Stimulated activated CD4-positive, alpha-beta T cell treated with anti-CD3 and anti-CD28 coated beads, Interleukin-2, amount 100 ng/mL, for 48 hours (primary cell): ENCODE measurements at places on chromosomes 2 and 18.

GRCh38 chr2:78011251-78011650 lies 489.1 kb upstream of the LRRTM4 start:
- no peak for DNase-seq

DNA sequence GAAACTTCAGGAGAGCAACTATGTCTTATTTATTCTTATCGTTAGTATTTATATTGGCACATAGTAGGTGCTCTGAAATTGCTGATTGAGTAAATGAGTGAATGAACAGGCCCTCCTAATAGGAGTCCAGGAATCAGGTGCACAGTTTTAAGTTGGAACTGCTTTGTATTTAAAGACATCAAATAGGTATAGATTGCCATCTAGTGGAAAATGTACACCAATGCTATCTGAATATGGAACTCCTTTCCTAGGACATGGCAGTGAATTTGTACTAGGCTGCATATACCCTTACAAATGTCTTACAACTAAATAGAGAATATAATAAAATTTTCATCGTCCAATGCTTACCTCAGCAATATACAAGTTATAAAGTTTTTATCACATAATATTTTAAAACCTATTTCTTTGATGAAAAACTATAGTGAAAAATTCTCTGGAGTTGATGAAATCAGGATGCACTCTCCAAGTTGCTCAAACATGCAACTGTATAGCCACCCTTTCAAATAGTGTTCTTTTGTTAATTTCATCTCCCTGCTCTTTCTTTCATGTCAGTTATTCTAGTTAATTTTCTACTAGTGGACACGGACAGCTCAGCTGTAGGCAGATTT lies 318.9 kb upstream of the SYT4 start:
- DNase-seq = no peak

DNA sequence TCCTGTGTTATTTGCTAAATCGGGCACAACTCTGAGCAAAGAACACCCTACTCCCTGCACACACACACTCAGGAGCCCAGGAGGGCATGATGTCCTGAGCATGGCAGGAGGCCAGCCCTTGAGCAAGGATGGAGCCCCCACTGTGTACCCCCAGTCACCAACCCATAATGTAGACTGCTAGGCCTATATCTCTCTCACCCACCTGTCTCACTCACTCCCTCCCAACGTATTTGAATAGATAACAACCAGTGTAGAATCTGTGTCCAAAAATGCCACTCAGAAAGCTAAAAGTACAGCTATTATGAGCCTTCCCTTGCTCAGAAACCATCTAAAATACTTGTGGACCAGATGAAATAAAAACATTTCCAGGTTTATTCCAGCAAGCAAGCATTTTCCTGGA lies 29.3 kb downstream of the MERTK start:
- no peak for DNase-seq

DNA sequence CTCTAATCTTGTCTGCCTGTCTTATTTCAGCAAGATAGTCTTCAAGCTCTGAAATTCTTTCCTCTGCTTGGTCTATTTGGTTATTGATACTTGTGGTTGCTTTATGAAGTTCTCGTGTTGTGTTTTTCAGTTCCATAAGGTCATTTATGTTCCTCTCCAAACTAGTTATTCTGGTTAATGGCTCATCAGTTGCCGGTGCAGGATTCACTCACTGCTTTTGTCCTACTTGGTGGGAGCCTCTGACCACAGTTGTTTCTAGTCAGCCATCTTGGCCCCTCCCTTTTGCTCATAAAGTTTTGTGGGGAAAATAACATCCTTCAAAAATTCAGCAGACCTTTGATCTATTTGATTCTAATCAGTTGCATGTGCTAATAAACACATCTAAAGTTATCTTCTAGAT lies 158.6 kb upstream of the PARD3B start:
- no peak for DNase-seq

DNA sequence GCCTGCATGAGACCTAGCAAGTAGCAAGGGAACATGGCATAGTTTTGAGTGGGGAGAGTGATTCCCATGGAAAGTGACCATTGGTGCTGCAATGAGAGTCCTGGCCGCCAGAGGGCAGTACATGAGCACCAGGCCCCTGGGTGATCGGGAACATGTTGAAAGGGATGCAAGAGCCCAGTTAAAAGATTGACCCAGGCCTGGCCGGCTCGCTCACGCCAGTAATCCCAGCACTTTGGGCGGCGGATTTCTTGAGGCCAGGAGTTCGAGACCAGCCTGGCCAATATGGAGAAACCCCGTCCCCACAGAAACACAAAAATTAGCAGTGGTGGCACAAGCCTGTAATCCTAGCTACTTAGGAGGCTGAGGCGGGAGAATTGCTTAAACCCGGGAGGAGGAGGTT lies 22.2 kb downstream of the FAP start:
- DNase-seq = peak; percentile 67

DNA sequence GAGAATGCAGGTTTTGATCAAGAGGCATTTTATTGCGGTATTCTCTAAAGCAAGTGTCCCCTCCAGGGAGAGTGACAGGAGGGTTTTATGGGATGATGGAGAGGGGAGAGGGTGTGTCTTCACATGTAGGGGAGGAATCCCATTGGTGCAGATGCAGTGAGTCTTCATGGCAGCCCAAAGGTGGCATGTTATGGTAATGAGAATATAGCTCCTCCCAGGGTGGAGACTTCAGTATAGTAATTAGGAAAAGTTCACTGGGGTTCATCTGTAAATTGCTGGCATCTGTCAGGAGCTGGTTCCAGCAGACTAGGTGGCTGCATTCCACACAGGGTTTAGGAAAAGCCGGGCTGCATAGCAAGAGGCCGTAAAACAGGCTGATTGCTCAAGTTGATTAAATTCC lies 230.7 kb upstream of the CCDC68 start:
- DNase-seq = no peak

DNA sequence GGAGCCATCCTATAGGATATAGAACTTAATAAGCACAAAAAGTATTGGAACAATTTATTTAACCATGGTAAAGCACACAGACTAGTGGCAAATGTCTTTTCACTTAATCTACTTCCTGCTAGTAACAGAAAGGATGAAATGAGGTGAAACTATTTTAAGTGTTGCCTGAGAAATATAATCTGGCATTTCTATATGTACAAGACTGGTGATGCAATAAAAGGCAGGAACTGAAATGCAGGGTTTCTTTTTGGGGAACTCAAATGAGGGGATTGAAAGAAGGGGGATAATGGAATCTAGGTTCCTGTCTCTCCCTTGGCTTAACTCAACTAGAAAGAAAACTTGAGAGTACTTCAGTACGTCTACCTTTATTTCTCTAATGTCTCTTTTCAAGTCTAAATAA lies 122.3 kb downstream of the MEMO1 start:
- DNase-seq = no peak

DNA sequence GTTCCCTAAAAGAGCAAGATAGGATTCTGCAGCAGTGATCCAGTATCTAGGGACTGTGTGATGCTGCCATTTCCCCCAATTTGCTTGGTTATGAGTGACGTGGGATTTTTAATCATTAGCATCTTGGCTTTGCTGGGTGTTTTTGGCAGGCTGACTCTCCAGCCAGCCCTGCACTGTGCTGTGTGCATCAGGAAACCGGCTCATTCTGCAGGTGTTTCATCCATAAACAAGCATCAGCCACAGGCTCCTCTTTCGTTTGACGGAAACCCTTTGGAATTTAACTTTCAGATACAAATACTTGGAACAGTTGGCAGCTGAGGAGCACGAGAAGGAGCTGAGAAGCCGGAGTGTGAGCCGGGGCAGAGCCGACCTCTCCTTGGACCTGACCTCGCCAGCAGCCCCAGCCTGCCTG lies 135.9 kb downstream of the TPGS2 start:
- no peak for DNase-seq

DNA sequence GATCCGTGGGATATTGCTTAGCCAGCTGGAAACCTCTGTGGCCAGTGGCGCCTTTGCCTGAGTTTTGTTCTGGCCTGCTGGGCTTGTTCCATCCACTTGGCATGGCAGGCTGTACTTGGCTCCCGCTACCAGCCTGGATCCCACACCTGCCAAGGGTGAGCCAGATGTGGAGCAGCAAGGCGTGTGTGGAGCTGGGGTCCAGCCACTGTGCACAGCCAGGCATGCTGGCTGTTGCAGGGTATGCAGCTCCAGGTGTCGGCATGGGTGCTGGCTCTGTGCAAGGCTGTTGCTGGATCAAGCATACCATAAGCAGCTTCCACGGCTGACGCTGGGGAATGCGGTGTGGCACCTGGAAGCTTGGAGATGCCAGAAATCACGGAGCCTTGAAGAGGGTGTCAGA lies 34.5 kb downstream of the PTPN4 start:
- no peak for DNase-seq

DNA sequence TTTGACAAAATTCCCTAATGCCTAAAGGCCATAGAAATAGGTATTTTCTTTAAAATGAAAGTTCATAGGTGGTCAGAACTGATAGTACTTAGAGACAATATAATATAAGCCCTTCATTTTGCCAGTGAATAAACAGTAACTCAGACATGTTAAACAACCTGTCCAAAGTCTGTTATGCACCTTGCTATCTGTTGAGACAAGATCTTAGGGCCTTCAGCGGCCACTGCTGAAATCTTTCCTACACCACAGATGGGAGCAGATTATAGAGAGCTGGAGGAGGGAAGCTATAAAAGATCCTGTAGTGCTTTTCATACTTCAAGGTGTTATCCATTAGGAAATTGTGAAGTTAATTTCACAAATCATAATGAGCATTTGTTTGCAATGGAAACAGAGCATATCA lies 13.8 kb downstream of the CERKL start:
- no peak for DNase-seq

DNA sequence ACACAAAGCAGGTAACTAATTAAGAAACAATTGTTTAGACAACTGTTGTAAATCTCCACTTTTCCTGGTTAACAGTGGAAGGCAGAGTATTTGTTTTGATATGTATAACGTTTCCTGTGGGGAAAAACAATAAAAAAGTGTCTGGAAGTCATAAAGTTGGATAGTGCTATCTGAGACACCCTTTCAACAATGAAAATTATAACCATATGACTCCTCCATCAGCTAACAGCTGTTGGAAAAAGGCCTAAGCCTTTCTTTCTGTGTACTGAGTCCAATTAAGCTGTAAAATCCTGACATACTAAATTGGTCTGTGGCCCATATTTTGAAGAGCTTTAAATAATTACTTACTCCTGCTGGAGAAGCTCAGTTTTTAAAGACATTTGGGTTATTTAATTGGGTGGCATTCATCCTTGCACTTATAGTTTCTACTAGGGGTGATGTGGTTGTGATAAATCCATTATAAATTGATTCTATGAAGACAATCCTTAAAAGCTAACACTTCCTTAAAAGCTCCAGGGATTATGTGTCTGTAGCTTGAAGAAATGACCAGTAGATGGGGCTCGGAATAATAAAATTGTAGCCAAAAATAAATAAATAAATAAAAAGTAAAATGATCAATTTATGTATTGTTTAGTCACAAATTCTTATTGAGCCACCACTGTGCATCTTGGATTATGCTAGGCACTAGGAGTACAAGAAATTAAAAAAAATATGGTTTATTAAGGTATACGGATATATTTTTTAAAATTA lies 698.1 kb upstream of the NXPH2 start:
- DNase-seq = no peak

DNA sequence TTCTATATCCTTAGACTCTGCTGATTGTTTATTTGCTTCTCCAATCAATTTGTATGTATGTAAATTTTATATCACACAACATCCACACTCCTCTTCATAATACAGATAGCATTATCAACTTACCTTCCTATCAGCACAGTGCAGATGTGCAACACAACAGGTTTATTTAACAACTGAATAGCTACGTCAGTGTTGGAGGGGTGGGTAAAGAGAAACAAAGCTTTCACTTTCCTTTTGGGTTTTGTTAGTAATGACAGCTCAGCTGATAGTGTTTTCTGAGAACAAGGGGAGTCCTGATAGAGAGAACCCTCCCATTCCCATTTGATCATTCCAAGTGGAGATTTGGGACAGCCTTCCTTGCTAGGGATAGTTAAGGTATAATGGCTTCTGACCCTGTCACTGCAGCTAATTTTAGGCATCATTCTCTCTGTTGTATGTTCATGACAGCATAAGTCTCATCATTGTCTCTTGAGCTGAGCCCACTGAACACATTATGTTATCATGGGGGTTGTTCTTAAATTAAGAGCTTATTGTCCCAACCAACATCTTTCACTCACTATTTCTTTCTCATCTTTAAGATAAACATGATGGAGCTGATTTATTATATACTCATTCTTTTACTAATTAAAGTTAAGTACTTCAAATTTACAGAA lies 227.7 kb downstream of the GPD2 start:
- no peak for DNase-seq

DNA sequence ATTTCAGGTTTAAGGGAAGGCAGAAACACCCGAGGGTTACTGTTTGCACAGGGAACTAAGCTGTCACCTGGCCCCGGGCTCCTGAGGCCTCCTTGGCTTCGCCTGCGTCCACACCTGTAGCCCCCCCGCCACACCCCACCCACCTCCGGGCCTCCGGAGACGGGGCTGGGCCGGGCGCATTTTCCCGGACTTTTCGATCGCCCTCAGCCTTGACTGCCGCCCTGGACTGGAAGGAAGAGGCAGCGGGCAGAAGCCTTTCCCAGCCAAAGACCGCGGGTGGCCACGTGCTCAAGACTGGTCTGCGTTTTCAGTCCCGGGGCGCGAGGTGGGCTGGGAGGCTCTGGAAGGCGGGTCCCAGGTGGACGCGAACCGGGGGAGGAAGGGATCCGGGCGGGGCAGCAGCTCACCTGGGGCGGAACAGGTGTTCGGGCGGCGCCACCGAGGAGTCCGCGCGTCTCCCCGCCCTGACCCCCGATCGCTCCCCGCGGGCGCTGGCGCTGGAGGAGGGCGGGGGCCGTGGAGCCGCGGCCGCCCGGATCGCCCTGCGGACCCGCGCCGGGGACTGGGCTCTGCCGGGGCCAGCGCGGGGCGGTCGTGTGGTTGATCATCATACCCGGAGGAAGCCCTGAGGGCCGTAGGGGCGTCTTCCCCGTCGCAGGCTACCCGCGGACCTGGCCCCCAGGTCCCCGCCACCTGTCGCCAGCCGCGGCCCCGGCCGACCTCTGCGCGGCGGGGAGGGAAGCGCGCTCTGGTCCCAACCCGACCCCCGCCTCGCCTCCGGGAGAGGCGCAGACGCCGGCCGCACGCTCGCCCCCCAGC lies 3.2 kb downstream of the ID2 start:
- DNase-seq = peak; percentile 56

- DNase-seq = no peak
Measured at GRCh38 chr2:188773075-188773474, 201.1 kb upstream of the COL3A1 start.

DNA sequence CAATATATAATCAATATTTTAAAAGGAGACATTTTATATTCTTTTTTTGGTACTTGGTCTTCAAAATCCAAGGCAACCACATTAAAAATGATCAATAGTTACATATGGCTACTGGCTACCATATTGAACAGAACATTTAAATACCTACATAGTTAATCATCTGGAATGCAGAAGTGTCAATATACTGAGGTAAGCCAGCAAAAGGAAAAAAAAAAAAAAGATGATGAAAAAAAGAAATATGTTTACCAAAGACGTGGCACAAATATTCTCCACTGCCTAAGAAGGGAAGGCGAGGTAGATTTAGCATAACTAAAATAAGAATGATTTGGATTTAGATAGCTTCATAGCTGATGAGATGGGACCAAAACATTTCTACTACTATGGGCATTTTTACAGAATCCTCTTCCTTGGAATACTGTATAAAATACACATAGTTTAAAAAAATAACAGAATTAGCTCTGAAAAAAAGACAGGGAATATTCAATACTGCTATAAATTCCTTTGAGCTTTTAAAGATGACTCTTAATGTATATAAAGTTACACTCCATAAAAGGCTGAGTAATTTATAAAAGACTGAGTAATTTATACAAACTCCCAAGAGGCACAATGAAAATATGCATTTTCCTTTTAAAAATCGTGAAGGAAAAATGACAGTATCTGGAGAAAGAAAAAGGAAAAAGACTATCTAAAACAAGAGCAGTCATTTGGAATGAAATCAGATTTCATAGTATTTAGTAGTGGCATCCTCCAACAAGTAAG lies 63.5 kb downstream of the CDH2 start:
- DNase-seq = no peak
